ENCODE measurements at places on chromosomes 7 and 10.

GRCh38 chr7:96789914-96790313 is 80.3 kb upstream of the SEM1 start:
- peaks cover 4% of the 10 kb centered on the region for H3K4me1 ChIP-seq
- H3K36me3 ChIP-seq = no peaks in the 10 kb centered on the region
- H3K4me3 ChIP-seq = no peak overlapping the region
- DNase-seq = no peak

DNA sequence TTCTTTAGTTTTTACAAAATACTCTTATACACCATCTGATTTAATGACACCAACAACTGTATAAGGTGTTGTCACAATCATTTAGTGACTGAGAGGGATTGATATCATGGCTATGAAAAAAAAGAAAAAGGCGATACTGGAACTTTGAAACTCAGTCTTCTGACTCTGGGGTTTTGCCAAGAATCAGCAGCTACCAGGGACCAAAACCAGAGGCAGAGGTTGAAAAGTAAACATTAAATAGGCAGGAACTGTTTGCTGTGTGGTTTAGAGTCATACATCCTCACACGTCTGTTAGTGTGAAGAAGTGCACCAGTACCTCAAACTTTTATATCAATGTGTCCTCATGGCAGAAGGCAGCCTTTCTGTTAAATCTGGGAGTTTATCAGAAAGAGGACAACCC is 19.9 kb upstream of the GGCT start:
- H3K27me3 ChIP-seq = no peaks in the 10 kb centered on the region
- H3K4me3 ChIP-seq = no peak overlapping the region
- H3K36me3 ChIP-seq = no peaks in the 10 kb centered on the region
- H3K4me1 ChIP-seq = peaks cover 24% of the 10 kb centered on the region

DNA sequence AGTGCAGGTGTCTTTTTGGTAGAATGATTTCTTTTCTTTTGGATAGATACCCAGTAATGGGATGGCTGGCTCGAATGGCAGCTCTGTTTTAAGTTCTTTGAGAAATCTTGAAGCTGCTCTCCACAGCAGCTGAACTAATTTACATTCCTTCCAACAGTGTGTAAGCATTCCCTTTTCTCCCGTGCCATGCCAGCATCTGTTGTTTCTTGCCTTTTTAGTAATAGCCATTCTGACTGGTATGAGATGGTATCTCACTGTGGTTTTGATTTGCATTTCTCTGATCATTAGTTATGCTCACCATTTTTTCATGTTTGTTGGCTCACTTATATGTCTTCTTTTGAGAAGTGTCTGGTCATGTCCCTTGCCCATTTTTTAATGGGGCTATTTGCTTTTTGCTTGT is 486.3 kb downstream of the GALNT17 start:
- peaks cover 3% of the 10 kb centered on the region for H3K4me1 ChIP-seq
- H3K4me3 ChIP-seq = no peak overlapping the region
- H3K27ac ChIP-seq = no peak overlapping the region
- no peaks in the 10 kb centered on the region for H3K36me3 ChIP-seq
- H3K27me3 ChIP-seq = peaks cover 18% of the 10 kb centered on the region
- DNase-seq = no peak

- H3K36me3 ChIP-seq = no peaks in the 10 kb centered on the region
- no peak for DNase-seq
- H3K27me3 ChIP-seq = no peaks in the 10 kb centered on the region
- peaks cover 2% of the 10 kb centered on the region for H3K4me1 ChIP-seq
Measured at GRCh38 chr7:12539681-12540080, 30.8 kb upstream of the SCIN start.

DNA sequence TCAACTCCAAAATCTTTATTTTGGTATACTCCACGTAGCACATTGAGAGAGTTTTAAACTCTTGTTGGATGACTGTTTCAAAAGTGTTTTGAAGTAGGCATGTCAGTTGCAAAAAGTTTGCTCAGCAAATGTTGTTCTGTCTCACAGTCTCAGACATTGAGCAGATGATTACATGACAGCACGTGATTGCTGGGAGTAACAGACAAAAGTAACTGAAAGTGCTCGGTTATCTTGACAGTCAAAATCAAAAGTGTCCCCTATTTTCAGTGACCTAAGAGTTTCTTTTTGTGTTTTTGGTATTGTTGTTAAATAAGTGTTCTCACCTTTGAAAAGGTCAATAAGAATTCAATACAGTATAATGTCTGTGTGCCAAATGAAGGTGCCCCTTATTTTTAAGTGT is 84.3 kb downstream of the CFTR start:
- H3K4me1 ChIP-seq = peaks cover 2% of the 10 kb centered on the region
- H3K4me3 ChIP-seq = no peak overlapping the region
- no peak for DNase-seq
- H3K27ac ChIP-seq = no peak overlapping the region

DNA sequence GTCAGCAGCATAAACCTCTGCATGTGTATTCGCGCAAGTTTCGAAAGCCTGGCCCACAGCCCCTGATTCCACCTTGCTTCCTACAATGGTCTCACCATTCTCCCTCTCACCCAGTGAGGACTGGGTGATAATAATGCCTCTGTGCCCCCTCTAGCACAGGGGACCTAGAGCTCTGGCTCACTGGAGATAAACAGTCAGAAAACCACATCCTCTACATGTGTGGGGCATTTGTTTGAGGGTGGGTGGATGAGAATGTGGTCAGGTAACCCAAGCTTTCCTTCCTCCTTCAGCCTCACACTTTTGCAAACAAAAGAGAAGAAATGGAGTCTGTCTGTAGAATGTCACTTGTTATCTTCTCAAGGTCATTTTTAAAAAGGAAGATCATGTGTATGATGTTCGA is 373.5 kb downstream of the KCNMA1 start:
- peaks cover 52% of the 10 kb centered on the region for H3K27me3 ChIP-seq
- DNase-seq = no peak
- H3K4me3 ChIP-seq = no peak overlapping the region
- H3K4me1 ChIP-seq = peaks cover 2% of the 10 kb centered on the region

GRCh38 chr10:104811166-104811565 is 170.1 kb downstream of the SORCS3 start:
- H3K27ac ChIP-seq = no peak overlapping the region
- H3K4me3 ChIP-seq = no peak overlapping the region
- peaks cover 2% of the 10 kb centered on the region for H3K27me3 ChIP-seq
- no peaks in the 10 kb centered on the region for H3K36me3 ChIP-seq

DNA sequence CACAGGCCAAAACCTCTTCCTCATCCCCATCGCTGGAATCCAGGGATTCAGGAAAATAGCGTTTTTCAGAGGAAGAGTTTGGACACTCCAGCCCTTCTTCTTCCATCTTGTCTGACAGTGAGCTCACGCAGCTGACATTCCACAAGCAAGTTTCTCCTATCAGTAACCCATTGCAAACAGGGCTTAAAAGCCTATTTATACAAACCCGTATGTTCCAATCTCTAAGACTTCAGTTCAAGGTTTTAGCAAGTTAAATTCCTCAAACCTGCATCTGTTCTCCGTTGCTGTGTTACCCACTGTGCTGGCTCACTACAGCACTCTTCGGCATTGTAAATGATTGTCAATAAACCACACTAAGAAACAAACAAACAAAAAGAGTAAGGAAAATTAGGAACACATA is 373 bp downstream of the DHX32 start:
- no peak overlapping the region for H3K4me3 ChIP-seq
- peaks cover 12% of the 10 kb centered on the region for H3K4me1 ChIP-seq
- peaks cover 25% of the 10 kb centered on the region for H3K36me3 ChIP-seq
- no peak overlapping the region for H3K27ac ChIP-seq
- no peak for DNase-seq
- H3K27me3 ChIP-seq = no peaks in the 10 kb centered on the region

DNA sequence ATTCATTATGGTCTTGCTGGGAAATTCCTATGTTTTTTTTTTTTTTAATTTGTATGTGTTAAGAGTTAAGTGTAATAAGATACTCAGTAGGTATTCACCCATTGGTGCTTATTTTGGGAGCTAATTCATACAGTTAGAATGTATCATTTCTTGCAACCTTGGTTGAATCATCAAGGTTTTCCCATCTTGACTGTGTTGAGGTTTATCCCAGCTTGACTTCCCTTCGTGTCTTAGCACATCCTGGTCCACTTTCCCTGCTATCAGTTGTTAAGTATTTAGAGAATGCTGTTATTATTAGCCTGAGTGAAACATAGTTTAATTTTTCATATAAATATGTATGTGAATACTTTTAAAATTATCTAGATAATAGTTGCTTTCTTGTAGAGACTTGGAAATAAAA is 20.8 kb downstream of the RALA start:
- H3K36me3 ChIP-seq = peaks cover 1% of the 10 kb centered on the region
- H3K27me3 ChIP-seq = no peaks in the 10 kb centered on the region
- no peak overlapping the region for H3K27ac ChIP-seq
- H3K4me1 ChIP-seq = peaks cover 16% of the 10 kb centered on the region
- no peak for DNase-seq
- no peak overlapping the region for H3K4me3 ChIP-seq

DNA sequence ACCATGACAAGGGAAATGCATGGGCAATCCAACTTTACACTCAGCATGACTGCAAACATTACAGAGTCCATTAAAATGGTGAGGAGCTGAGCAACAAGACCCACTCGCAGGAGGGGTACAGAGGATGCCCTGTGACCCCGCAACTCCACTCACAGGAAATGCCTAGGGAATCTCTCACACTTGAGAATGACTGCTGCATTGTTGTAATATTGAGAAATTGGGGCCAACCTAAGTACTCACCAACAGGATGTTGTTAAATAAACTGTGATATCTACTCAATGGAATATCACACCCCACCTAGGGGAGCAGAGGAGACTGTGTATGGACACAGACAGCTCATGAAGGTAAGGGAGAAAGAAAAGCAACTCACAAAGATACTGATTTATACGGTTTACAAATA is 53.4 kb upstream of the CAMK2B start:
- no peaks in the 10 kb centered on the region for H3K4me1 ChIP-seq
- H3K27me3 ChIP-seq = peaks cover 3% of the 10 kb centered on the region
- no peak for DNase-seq
- peak overlapping the region; percentile 2 for H3K27ac ChIP-seq
- no peaks in the 10 kb centered on the region for H3K36me3 ChIP-seq

DNA sequence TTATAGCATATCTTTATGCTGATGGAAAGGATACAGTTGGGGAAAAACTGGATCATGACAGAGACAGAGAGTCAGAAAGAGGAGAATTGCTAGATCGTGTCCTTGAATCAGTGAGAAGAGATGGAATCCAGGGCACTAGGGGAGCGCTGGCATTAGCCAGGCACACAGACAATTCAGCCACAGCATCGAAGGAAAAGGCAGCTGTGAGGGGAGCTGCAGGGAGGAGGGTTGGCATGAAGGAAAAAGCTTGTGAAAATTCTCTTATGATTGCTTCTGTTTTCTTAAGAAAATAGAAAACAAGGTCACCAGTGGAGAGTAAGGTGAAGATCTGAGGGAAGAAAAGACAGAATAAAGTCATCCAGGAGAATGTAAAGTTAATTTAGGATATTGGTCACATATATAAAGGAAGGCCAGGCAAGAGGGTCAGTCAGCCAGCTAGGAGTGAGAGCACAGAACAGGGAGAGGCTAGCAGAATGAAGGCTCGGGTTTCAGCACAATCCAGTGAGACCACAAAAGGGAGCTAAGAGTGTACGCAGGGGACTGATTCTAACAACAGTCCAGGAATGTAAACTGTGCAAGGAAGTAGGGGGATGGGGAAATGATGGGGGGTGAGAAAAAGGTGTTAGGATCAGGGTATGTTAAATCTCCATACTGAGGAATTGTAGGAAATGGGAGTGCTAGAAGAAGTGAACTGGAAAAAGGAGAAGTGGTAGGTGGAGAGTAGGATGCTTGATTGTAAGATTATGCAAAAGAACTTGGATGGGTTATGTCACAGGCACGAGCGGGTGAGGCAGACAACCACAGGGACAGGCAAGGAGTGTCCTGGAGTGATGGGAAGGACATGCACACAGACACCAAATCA is 112.0 kb downstream of the RNF32 start:
- H3K27ac ChIP-seq = no peak overlapping the region
- no peak for DNase-seq
- peaks cover 3% of the 10 kb centered on the region for H3K36me3 ChIP-seq

DNA sequence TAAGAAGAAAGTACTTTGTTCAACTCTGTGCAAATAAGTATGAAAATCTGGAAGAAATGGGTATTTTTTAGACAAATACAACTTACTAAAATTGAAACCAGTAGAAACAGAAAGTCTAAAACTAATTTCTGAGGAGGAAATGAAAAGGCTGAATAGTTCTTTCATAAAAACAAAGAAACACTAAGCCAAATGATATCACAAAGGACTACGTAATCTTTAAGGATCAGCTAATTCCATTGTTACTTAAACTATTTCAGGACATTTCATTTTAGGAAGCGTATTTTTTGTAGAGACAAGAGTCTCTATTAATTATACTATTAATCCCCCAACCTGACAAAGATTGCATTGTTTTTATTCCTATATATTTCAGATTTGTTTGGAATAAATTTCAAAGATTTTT is 11.2 kb upstream of the CCSER2 start:
- H3K4me1 ChIP-seq = no peaks in the 10 kb centered on the region
- H3K4me3 ChIP-seq = no peak overlapping the region
- H3K27me3 ChIP-seq = no peaks in the 10 kb centered on the region
- no peak for DNase-seq
- H3K27ac ChIP-seq = no peak overlapping the region
- H3K36me3 ChIP-seq = no peaks in the 10 kb centered on the region

DNA sequence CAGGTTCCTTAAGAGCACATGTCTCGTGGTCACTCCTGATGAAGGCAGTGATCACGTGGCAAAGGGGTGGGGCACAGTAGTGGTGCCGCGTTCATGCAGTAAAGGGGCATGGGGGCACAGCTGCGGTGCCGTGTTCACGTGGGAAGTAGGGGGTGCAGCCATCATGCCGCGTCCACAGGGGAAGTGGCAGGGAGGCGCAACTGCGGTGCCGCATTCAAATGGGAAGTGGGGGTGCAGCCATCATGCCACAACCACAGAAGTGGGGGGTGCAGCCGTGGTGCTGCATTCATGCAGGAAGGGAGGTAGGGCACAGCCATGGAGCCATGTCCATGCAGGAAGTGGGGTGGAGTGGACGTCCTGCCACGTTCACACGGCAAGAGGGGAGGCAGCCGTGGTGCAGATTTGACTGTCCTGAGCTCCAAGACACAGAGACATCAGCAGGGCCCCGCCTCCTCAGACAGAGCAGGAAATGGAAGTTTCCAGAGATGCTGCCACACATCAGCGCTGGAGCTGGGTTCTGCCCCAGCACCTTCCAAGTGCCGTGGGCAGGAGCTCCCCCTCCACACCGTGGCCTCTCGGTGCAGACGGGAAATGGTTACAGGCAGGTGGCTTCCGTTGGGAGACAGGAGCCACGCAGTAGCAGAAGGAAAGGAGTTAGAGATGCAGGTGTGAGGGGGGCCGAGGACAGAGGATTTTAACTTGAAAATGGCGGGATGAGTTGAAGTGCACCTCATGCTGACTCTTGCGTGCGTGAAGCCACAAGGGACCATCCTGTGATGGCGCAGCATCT is 95.0 kb upstream of the DDC start:
- H3K27ac ChIP-seq = no peak overlapping the region
- no peak overlapping the region for H3K4me3 ChIP-seq
- H3K27me3 ChIP-seq = no peaks in the 10 kb centered on the region
- H3K36me3 ChIP-seq = peaks cover 13% of the 10 kb centered on the region

GRCh38 chr7:142091961-142092360 is 19.6 kb upstream of the MGAM2 start:
- H3K4me1 ChIP-seq = no peaks in the 10 kb centered on the region
- H3K36me3 ChIP-seq = no peaks in the 10 kb centered on the region
- H3K27me3 ChIP-seq = no peaks in the 10 kb centered on the region
- no peak for DNase-seq

All from progenitor cell of endocrine pancreas (in vitro differentiated cells).